ENCODE measurements at places on chromosomes 7 and 10.

DNA sequence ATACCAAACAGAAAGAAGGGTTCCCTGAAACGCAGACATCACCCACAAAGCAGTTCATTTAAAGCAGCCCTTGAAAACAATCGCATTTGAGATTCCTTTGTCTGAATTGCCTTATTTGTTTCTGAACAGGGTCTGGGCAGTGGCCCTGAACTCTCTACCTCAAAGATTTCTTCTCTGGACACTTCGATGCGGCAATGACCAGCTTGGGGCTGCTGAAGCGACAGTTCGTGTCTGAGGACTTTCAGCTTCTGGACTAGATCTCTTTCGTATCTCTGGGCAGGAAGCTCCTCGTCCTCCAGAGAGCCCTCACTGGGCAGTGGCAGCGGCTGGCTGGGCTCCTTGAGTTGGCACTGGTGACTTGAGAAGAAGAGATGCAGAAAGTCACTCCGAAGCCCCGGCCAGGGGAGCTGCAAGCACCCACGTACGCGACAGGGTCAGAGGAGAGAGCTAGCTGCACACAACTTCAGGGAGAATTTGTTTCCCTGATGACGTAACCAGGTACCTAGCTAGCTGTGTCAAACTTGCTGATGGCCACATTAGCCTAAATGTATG, 96.3 kb downstream of the SMURF1 start:
- DNase-seq: no peak

DNA sequence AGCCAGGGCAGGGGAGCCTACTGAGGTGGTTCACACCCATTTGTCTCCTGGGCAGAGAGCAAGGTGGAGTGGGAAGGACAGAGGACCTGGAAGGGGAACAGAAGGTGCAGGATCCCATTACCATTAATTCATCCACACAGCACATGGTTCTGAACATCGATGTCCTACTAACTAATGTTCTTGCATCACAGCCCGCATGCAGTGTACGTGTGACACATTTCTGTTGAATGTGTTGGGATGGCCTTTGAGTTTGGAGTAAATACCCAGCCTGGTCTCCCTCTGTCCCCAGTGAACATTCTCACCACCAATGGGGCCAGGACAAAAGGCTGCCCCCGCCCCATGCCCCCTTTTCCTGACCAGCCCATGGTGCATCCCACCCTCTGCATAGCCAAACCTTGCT, 46.3 kb downstream of the FAM241B start:
- DNase-seq: no peak

GRCh38 chr10:6813306-6813705, 233.2 kb upstream of the PRKCQ start:
- no peak for DNase-seq

- no peak for DNase-seq
Measured at GRCh38 chr7:16123117-16123770, 298.1 kb downstream of the CRPPA start.
